ENCODE measurements at places on chromosomes 12 and 14. TPM values are rescaled to one million over a fixed set of nuclear protein-coding genes. Genes with fewer than 3 reads are reported as not detected.

DNA sequence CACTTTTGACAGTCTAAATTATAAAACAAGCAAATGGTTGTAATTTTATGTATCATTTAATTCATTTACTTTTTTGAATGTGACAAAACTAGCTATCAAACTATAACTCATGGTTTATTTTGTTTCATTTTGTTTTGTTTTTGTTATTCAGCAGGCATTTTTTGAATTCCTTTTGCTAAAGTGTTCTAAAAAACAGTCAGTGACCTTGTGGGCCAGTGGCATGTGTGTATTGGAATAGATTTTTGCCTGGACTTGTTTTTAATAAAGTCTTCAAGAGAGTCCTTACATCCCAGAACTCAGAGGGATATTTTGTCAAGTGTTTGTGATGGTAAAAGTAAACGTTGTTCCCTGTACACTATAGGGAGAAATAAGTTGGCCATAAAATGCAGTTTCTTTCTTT lies 369.7 kb upstream of the SYT1 start:
- no peak for DNase-seq

- DNase-seq: peak; percentile 31
Observed at GRCh38 chr12:38919191-38919590, 13.8 kb upstream of the CPNE8 start.

GRCh38 chr12:78240827-78241226 lies 410.1 kb downstream of the NAV3 start:
- no peak for DNase-seq

DNA sequence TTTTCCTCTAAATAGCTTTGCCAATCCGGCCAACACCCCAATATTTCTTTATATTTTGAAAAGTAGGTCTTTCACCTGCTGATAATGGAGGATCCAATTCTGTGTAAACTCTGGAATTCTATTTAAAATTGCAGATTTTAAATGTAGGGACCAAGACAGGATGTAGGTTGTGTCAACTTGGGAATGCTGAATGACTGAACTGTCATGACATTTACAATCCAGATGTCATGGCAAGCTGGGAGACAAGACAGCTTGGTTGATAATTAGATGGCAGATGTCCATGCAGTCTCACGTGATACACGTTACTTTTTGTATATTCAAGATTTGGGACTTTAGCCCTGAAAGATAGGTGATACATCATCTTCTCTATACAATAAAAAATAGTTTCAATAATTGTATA lies 477.2 kb downstream of the DIO2 start:
- no peak for DNase-seq

DNA sequence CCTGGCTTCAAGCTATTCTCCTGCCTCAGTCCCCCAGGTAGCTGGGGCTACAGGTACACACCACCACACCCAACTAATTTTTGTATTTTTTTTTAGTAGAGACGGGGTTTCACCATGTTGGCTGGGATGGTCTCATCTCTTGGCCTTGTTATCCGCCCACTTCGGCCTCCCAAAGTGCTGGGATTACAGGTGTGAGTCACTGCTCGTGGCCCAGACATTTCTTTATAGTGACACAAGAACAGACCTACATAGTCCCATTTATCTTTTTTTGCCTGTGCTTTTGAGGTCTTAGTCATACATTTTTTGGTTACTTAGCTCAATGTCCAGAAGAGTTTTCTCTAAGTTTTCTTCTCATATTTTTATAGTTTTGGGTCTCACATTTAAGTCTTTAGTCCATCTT lies 247.4 kb downstream of the SYT10 start:
- no peak for DNase-seq

- peak; percentile 84 for DNase-seq
Observed at GRCh38 chr12:75658901-75659823, 147.8 kb upstream of the KRR1 start.

- DNase-seq: no peak
Observed at GRCh38 chr14:63026491-63026890, 18.8 kb downstream of the KCNH5 start.

DNA sequence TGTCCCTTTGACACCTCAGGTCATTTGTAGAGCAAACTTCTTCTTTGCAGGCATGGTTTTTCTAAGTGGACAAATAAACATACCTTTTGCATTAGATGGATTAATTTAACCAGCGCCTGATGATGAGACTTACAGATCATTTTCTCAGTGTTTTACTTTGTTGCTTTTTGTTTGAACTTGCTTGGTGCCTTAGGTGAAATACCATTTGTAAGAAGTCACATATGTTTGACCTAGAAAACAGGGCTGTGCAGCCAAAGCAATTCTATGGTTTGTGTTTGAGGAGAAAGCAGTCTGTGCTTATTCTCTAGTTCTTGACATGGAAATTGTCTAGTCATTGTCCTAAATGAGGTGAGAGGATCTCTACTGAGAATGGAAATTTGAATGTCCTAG lies 111.1 kb downstream of the DIP2B start:
- no peak for DNase-seq

DNA sequence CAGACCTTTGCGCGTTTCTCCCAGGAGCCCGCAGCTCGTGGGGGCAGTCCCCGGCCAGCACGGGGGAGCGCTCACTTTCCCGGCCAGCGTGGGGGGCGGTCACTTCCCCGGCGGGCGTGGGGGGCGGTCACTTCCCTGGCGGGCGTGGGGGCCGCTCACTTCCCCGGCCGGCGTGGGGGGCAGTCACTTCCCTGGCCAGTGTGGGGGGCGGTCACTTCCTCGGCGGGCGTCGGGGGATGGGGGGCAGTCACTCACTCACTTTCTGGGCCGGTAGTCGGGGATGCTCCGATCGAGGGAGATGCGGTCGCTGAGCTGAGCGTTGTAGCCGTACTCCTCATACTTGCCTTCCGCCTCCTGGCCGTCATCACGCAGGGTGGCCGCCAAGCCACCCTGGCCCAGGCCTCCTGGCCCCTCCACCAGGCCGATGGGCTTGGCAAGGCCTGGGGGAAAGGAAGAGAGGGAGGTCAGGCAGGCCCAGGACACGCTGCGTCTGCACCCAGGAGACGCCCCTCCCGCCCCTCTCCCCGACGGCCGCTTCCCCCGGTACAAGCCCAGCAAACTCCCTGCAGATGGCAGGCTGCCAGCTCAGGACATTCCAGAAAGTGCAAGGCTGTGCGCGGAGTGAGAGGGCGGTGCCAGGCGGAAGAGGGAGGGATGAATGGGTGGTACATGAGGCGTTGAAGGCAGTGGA lies 43.3 kb downstream of the GALNT9 start:
- peak; percentile 77 for DNase-seq

- no peak for DNase-seq
Observed at GRCh38 chr14:101442451-101442850, 118.8 kb upstream of the DIO3 start.

- DNase-seq: peak; percentile 100
Observed at GRCh38 chr14:90419200-90419599, 22.4 kb downstream of the CALM1 start.

Gene RFLNA
- total RNA-seq: 0.19 TPM

DNA sequence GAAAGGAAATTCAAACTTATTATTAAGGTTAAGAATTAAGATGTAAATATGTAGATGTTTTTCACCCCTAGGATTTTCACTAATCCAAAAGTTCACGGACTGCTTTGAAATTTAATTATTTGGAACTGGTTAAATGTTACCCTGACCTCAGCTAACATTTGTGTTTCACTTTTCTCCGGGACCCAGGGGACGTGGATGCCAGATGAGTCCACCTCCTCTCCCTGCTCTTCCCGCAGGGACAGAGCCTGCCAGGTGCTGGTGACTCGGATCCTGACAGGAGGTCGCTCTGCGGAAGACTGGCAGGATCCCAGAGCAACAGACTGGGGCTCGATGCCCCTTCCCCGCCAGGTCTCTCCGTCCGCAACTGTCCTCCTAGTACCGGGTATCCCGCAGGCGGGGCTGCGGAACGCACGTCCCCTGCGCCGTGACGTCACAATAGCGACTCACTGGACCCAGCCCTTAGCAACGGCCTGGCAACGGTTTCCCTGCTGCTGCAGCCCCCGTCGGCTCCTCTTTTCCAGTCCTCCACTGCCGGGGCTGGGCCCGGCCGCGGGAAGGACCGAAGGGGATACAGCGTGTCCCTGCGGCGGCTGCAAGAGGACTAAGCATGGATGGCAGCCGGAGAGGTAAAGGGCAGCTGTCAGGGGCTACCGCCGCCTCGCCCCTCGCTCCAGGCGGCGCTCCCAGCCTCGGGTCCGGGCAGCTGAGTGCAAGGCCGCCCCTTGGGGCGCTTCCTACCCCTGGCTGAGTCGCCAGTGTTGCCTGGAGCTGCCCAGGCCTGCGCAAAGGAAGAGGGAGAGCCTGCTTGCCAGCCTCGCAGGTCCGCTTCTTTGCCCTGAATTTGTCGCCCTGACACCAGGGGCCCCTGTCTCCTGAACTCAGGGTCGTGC lies at the start of gene SPATA7:
SPATA7 (plus strand) TSS at position 446 of the 890 bp plus-strand sequence; CDS start at position 608, 162 bp downstream.
- peak; percentile 94 for DNase-seq

DNA sequence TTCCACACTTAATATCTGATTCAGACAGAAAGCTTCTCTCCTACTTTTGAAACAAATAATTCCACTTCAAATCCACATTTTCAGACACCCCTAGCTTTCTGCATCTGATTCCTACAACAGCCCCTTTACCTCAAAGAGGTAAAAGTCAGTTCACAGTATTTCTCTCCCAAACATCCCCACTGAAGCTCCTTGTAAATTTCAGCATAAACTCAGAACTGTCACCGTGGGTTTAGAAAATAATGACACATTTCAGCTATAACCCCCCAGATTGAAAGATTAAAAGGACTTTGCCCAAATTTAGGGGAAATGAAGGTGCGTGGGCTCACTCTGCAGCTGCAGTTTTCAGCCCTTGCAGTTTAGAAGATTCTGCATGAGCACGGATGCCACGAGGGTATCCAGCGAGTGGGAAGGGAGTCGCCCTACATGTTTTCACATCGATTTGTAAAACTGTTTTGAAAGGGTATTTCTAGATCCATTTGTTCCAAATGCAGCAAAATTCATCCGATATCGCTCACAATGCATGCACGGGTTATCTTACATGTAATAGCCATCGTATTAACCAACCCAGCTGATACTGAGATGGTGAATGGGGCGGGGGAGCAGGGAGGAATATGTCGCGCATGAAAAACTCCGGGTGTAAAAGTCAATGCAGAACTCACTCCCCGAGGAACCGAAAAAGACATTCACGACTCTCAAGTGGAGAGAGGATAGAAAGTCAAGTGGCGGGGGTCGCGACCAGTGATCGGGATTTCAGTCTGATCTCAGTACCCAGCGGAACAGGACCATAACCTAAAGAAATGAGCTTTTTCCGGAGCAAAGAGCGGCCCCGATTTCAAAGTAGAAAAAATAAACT lies 5.0 kb upstream of the CCND2 start:
- DNase-seq: peak; percentile 31

DNA sequence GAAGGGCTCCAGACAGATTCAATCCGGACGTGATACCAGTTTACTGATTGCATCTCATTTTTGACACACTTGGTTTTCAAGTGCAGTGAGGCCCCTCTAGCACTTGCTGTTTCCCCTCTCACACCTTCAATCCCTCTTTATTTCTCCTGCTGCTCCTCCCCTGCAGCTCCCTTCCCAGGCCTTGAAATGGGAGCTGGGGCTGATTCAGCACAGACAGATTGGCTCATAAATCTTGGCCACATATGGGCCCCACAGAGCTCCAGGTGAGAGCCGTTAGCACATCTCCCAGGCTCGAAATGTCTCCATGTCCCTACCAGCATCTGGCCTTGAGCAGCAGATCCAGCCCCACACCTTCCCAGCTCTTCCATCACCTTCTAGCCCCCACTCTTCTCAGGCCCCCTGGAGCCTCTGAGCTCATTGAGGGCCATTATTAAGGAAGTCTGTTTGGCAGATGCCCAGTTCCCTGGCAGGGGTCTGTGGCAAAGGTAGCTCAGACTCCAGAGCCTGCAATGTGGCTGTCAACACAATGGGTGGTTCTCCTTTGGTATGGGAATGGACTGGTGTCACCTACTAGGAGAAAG lies 220.3 kb upstream of the FKBP4 start:
- no peak for DNase-seq
